ENCODE measurements at places on chromosomes 3 and 15.

DNA sequence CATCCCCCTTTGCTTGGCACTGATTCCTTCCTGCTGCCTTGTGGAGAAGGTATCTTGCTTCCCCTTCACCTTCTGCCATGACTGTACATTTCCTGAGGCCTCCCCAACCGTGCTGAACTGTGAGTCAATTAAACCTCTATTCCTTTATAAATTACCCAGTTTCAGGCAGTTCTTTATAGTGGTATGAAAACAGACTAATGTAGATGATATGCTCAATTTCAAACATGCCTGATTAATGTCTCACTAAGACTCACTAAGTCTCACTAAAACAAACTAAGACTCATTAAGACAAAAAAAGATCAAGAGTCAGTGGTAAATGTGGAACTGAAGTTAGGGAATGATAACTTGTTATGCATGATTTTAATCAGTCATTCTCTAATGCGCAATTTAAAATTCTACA lies 606.6 kb downstream of the RBMS3 start:
- no peak for DNase-seq

DNA sequence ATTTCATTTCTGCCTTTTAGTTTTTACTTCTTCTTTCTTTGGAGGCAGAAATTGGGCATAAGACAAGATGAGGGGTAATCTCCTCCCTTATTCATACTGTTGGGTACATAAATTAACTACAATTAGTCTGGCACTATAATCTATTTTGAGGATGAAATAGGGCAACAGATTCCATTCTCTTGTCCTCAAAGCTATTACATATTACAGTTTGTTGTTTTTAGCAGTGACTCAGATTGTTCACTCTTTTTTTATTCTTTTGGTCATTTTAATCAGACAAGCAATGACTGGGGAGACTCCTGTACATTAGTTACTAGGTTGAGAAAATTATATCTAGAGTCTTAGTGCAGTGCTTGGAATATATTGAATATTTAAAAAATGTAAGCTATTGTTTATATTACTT lies 556.0 kb downstream of the OTOL1 start:
- DNase-seq: no peak

GRCh38 chr3:89113893-89114840 lies 6.7 kb downstream of the EPHA3 start:
- DNase-seq: peak; percentile 45

DNA sequence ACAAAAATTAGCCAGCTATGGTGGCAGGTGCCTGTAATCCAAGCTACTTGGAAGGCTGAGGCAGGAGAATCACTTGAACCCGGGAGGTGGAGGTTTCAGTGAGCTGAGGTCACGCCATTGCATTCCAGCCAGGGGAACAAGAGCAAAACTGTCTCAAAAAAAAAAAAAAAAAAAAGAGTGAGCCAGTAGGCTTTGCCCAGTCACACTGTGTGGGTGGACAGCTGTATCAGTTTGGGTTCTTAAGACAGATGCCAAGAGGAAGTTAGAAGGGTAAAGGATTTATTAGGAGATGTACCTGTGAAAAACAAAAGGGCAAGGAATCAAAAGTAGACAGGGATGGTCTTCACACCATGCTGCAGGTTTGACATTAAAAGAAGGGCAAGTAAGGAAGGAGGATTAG lies 86.1 kb upstream of the CGNL1 start:
- DNase-seq: no peak

Measured in fibroblast of villous mesenchyme (primary cell).